ENCODE measurements at places on chromosomes 16 and 17.

GRCh38 chr16:82603784-82604411, 22.9 kb upstream of the CDH13 start:
- no peak for DNase-seq

DNA sequence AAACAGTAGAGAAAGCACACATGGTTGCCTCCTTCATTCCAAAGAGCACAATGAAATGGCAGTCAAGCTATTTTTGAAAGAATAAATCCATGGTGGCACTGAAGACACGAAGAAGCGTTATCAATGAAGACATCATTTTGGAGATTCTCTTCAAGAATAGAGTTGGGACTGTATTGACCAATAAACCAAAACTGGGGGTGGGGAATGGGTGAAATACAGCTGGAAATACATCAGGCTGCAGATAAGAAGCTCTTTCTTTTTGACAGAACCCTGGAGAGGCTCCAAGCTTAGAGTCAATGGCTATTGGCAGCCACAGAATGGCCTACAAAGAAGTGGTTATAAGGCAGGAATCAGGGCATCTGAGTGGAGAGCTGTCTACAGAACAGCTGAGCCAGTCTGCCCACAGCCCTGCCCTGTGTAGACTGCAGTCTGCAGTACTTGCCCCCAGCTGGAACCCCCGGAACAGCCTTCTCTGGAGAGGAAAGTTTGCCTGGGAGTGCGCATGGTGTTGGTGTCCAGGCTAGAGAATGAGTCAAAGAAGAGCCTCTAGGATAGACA, 100.4 kb downstream of the STX8 start:
- no peak for DNase-seq

DNA sequence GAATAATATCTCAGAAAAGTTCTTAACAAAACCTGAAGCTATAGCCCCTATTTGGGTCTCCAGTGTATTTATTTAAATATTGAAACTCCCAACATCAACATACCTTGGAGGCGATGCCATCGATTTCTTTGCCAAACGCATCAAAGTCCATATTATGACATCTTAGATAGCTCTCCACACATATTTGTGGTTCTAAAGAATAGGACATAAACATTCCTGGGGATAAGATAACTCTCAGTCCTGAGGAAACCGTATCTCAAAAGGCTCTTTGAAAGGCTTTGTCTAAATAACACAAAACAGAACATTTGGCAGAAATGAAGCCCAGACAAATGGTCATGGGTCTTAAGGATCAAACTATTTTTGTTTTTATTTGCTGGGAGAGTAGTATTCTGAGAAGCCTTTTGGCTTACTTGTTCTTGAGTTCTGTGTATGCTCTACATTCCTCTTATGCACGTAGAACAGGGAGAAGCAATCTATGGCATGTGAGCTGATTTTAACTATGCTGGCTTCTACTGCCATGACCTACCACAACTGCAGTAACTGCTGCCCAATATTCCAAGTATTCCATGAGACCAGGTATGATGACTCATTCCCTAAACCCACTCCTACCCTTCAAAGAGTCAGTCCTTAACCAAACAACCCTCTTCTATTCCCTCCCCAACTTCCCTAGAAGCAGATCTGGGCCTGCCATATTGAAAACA, 279.0 kb upstream of the ZFHX3 start:
- DNase-seq: no peak

DNA sequence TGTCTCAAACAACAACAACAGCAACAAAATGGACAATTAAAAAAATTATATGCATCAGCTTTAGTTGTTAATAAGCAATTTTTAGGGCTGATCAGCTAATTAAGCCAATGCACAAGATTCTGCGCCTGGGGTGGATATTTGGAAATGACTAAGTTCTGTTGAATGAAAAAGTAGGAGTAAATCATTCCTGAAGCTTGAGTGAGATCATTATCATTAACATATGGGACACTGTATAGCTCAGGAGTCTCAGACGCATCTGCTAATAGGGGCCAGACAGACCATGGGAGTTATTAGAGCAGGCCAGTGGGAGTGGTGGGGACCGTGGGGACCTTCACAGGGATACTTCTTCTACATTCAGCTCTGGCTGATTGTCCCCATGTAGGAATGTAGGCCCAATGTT, 22.8 kb downstream of the IRX5 start:
- DNase-seq: no peak

- no peak for DNase-seq
Observed at GRCh38 chr17:57788725-57789124, 43.6 kb upstream of the CCDC182 start.

GRCh38 chr17:60664022-60664421, 13.6 kb upstream of the BCAS3 start:
- no peak for DNase-seq
